ENCODE measurements at places on chromosomes 5 and 9.

DNA sequence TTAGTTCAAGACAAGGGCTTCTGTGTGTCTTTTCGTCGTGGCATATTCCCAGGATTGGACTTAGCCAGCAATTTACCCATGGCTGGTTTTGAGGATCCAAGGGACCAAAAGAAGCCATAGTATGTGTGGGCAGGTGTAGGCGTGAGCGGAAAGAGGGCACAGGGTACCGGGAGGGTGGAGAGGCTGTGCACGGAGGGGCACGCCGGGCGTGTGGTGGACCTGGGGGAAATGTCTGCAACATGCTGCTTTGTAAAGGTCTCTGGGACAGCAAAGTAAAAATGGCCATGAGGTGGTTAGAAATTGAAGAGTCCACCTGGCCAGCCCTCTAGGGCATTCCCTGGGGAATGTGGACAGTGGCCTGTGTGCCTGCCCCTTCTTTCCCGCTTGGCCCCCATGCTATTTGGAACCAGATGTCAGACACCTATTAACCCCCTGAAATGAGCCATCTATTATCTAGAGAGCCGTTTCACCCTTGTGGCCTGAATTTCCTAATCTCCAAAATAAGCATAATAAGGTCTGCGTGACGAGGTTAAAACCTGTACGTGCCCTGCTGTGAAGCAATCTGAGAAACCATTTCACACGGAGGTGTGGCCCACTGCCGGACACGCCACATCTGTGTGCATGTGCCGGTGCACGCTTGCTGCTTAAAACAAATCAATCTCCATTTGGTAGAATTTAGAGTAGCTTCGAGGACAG lies 5.1 kb downstream of the FLT4 start:
- DNase-seq = no peak

GRCh38 chr9:91172329-91172728 lies 189.4 kb downstream of the AUH start:
- no peak for DNase-seq

DNA sequence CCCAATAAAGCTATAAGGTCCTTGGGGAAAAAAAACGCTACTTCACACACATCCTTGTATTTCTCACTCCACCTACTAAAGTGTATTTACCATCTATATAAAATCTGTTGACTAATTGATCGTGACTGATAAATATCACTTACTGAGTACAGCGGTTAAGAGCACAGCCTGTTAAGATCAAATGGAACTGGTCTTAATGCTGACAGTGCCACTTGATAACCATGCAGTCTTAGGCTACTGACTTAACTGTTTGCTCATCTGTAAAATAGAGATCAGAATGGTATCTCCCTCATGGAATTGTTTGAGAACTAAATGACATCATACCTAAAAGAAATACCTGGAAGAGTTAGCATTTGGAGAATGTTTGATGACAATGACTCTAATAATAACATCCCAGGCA lies 67.5 kb downstream of the ZFAND5 start:
- no peak for DNase-seq

DNA sequence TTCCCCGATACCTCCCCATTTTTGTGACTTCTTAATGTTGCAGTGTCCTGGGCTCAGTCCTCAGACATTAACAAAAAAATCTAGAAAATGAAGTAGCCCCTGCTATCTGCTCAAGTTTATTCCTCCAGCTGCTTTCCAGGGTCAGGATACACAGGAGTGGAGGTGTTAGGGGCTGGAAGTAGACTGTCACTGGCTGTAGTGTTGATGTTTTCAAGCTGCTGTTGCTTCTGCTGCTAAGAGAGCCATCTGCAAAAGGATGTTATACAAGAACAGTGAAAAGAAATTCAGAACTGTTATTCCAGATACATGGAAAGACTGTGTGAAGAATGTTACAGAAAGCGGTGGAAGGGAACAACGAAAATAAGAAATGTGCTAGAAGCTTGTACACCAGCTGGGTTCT lies 10.7 kb downstream of the CD14 start:
- DNase-seq = no peak

DNA sequence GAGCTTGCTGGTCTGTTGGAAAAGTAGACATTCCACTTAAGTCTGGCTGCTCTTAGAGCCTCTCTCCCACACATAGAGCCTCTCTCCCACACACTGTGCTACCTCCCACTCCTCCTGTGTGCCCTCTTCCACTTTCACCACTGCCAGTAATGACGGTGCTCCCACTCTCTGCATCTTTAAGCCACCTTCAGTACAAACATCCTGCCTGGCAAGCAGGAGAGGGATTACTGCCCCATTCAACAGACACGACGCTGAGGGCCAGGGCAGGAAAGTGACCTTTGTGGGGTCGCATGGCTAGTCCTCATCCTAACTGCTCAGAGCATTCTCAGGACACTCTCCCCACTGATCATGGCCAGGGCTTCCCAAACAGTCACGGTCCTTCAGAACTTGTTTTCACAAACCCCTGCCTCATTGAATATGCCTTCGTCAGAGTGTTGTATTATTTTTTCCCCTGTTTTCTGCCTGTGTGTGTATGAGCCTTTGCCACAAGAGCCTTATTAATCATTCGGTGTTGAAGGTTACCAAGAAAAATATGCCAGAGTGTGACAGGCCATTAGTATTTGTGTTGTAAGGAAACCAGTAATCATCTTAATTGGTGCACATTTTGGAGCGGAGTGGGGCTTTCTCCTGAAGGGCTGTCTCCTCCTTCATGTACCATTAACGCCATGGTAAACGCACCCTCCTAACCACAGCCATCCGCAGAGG lies 87.1 kb upstream of the SAP30L start:
- no peak for DNase-seq

- DNase-seq = no peak
Measured at GRCh38 chr5:169791251-169791650, 154.2 kb downstream of the DOCK2 start.

GRCh38 chr5:9787861-9788600 lies 157.9 kb upstream of the TAS2R1 start:
- DNase-seq = no peak

DNA sequence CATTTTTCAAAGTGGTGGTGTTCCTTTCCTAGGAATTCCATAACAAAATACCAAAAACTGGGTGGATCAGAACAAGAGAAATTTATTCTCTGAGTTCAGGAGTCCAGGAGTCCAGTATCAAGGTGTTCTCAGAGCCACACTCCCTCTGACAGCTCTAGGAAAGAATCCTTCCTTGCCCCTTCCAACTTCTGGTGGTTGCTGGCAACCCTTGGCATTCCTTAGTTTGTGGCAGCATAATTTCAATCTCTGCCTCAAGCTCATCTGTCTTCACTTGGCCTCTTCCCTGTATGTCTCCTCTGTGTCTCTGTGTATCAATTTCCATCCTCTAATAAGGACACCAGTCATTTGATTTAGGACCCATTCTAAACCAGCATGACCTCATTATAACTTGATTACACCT lies 243.7 kb downstream of the MPDZ start:
- DNase-seq = no peak

DNA sequence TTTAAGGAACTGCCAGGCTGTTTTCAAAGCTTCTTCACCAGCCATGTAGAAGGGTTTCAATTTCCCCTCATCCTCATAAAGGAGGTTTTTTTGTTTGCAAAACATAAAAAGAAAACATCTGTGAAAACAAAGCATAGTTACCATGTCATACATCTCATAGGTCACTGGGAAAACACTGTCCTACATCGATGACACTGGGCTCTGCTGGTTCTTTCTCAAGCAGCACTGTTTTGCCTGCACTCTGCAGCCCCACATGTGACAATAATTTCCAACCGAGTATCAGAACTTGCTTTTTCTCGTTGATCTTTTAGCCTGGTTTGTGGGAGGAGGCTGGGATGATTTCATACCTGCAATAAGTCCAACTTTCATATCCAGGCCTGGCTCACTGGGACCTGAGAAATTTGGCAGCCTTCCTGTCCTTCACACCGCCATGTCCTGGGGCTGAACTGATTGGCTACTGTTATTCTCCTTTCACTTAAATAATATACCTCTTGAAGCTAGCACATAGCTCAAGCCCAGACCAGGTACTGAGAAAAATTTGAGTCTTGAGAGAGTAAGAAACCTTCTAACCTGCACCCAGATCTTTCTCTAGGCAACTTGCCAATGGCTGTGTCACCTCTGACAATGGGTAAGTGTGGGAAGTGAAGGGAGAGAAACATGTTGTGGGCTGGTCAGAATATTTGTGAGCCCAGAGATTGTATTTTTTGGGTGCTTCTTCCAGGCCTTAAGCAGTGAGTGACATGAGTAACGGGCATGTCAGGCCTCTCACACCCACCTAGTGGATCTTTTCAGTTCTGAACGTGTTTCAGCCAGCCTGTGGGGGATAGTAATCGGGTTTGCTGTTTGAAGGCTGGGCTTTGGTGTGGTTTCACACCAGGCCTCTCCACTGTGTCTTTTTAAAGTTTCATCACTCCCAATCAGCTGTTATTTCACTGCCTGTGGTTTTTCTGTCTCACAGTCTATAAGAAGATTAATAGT lies 502.8 kb downstream of the NTRK2 start:
- DNase-seq = peak; percentile 54

DNA sequence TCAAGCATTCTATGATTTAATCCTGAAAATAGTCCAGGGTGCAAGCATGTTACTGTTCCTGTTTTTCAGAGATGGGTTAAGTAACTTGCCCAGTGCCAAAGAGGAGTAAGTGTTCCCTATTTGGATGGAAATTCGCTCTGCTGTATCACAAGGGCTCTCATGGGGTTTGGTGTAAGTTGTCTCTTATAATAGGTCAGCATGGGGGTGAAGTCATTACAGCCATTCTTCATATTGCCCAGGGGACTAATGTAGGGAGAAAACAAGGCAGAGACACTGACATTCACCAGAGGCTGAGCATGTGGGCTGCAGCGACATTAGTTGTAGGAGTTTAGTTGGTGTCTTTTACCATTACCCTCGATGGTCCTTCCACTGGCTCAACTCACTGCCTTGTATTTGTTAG lies 142.1 kb upstream of the GLRA1 start:
- no peak for DNase-seq

GRCh38 chr5:32092938-32093812 lies 80.9 kb downstream of the GOLPH3 start:
- peak; percentile 65 for DNase-seq

GRCh38 chr5:132136906-132137305 lies 63.3 kb downstream of the CSF2 start:
- no peak for DNase-seq

- DNase-seq = no peak
Measured at GRCh38 chr9:77798140-77798539, 150.0 kb upstream of the GNA14 start.
